ENCODE measurements at places on chromosomes 16 and 17.

- no peak for DNase-seq
These were observed 21.7 kb downstream of the PRMT7 start for GRCh38 chr16:68332411-68333121.

DNA sequence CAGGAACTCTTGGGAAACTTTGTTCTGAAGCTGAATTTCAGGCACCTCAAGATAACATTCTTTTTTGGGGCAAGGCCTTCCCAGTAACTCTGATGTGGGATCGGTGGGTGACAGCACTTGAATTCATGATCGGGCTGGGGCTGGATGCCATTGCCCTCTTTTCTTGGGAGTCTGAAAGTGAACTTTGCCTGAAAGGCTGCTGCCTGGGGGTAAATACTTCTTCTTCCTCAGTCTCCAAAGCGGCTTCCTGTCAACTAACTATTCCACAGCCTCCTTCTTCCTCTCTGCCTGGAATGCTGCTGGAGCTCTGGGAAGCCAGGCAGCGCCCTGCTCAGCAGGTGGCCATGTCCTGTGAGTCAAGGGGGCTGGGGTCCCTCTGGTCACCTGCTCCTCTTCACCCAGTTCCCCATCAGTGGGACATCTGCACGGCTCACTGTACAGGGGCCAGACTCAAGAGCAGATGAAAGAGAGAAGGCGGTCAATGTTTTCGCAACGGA, 79.5 kb downstream of the WIPI1 start:
- DNase-seq: no peak

DNA sequence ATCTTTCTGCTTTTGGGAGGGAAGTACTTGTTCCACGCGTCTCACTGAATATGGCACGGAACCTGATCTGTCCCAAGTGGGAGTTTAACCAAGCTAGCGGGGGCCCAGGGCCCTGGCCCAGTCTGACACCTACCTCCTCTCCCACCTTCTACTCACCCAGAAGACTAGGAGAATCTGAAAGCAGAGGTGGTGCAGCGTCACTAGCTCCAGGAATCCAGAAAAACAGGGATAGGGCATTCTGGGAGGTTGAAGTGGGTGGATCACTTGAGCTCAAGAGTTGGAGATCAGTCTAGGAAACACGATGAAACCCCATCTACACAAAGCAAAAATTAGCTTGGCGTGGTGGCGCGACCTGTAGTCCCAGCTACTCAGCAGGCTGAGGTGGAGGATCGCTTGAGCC, 163.5 kb upstream of the ZNF267 start:
- DNase-seq: no peak

GRCh38 chr16:30657866-30658730, at the start of gene FBRS:
TSS of gene FBRS (plus strand) at chr16:30658431. CDS start at chr16:30659519, 1,088 bp downstream.
- DNase-seq: peak; percentile 100

- DNase-seq: no peak
These were observed 4.6 kb upstream of the NPIPB2 start for GRCh38 chr16:11946433-11946832.

GRCh38 chr16:47037396-47037745, 63.9 kb upstream of the DNAJA2 start:
- peak; percentile 22 for DNase-seq

- DNase-seq: no peak
These were observed 28.1 kb downstream of the CBFA2T3 start for GRCh38 chr16:88948781-88949490.

DNA sequence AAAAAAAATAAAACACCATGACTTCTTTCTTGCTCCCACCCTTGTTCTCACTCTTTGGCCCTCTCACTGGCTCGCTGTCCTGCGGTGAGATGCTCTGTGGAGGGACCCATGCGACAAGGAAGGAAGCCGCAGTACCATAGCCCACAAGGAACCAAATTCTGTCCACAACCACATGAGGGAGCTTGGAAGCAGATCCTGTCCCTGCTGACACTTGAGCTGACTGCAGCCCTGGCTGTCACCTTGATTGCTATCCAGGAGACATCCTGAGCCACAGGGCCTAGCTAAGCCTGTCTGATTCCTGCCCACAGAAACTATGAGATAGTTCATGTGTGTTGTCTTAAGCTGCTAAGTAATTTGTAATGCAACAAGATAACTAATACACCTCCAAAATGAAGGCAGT, 4.8 kb upstream of the MT2A start:
- no peak for DNase-seq

DNA sequence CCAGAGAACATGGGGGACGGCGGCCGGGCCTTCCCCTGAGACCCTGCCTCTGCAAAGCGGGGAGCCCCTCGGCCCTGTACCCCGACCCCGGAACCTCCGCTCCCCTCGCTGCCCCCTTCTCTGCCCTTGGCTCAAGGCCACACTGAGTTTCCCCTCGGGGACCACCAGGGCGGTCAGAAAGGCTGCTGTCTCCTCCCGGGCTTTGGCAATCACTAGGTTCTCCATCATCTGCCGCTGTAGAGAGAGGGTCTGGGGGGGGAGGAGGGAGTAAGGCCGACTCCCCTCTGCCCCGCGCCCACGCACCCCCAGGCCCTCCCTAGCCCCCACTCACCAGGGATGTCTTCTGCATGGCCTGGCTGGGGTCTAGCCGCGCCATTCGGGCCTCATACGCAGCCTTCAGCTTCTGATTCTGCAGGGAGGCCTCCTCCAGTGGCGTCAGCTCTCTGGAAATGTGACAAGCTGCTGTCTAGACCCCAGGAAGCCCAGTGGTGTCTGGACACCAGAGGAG, 8.4 kb downstream of the VPS9D1 start:
- DNase-seq: no peak

DNA sequence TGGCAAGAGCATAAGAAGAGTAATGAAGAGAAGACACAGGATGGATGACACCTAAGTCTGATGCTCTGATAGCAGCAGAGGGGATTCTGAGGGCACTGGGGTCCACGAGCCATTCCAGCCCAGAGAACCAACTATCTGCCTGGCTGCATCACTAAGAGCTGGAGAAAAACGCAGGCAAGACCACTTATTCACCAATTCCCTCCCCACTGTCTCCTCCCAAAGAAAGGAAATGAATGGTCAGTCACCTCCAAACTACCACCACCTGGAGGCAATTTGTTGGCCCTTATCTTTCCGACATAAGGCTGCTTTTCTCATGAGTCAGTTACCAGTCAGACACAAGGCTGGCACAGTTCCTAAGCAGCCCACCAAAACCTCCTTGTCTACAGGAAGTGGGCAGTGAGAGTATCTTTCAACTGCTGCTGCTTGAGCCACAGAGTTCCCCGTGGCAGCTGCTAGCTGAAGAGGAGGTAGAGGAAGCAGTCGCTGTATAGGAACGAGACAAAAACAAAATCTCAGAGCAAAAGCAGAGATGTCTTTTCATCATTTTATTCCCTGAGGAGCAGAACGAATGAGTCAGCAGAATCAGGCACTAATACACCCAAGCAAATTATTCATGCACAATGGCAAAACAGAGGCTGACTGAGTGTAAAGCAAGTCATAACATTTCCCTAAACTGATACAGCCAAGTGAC, 111.1 kb downstream of the SMG6 start:
- peak; percentile 49 for DNase-seq

DNA sequence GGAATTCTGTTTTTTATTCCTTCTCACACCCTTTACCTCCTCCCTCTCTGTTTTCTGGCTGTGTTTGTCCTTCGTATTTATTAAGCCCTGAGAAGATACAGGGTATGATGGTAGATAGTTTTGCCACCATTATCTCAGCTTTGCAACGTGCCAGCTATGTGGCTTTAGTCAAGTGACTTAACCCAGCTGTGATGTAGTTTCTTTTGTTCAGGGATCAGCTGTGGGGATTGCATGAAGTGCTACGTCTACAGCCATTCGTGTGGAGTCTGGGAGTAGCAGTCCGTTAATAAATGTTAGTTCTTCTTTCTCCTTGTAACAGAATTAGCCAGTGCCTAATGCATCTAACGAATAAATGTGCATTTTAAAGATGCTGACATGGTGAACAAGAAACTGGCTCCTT, 128.4 kb downstream of the HAPSTR1 start:
- DNase-seq: no peak

DNA sequence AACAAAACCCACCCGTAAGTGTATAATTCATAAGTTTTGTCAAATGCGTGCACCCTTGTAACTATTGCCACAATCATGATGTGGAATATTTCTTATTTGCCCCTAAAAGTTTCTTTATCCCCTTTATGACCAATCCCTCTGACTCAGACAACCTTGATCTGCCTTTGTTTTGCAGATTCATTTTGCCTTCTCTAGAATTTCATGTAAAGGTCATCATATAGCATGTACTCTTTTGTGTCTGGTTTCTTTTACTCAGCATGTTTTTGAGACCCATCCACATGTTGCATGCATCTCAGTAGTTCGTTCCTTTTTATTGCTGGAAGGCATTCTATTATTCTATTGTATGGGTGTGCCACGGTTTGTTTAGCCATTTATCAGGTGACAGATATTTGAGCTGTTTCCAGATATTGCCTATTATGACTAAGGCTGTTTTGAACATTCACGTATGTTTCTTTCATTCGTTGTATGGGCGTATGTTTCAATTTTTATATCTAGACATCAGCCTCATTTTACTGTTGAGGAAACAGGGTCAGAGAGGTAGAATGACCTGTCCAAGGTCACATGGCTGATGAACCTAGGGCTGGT, 192.4 kb downstream of the RAB11FIP4 start:
- no peak for DNase-seq

GRCh38 chr17:65978871-65979270, 213.1 kb downstream of the CEP112 start:
- no peak for DNase-seq

GRCh38 chr16:78673884-78674283, 574.4 kb downstream of the WWOX start:
- no peak for DNase-seq

Measured in stimulated activated CD4-positive, alpha-beta T cell treated with anti-CD3 and anti-CD28 coated beads, Interleukin-15, amount 100 ng/mL, for 48 hours (primary cell).